ENCODE measurements at places on chromosomes 3 and 15.

- no peak for DNase-seq
These were observed 34.1 kb downstream of the EPHB3 start for GRCh38 chr3:184595726-184596125.

DNA sequence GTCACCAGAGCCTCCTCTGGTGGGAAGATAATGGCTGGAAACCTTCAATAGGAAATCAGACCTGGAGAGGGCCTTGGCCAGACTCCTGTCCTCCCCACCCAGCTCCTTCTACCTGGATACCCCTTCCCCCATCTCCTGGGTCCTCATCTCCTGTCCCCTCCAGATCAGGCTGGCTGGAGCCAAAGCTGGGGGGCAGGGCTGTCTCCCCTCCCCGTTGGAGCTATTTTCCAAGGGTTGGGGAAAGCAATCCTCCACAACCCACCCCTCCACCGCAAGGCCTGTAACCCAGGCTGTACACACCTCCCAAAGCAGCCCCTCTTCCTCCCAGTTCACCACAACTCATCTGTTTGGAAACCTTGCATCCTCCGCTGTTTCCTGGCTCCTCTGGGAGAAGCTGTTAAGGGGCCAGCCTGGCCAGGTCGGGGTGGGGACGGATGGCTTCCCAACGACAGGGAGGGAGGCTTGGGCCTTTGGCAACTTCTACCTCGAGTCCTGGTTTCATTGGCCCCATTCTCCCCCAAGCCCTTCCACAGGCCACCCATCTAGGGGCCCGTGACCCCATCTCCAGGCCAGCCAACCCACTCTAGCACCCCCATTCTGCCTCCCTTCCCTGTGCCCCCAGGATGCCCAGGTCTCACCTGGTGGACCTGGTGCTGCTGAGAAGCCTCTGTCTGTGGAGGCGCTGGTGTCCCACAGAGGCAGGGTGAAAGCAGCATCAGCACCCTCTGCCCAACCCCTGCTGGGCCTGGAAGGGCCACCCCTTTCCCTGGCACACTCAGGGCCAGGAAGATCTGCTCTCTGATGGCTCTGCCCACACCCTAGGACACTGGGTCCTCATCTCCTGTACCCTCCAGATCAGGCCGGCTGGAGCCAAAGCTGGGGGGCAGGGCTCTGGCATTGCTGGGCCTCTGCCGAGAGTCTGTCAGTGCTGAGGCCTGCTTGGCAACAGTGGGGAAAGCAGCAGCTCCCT is 22.1 kb upstream of the GOLGA6C start:
- DNase-seq, result no peak

- DNase-seq, result no peak
These were observed 66.9 kb downstream of the CEP63 start for GRCh38 chr3:134552784-134553183.

DNA sequence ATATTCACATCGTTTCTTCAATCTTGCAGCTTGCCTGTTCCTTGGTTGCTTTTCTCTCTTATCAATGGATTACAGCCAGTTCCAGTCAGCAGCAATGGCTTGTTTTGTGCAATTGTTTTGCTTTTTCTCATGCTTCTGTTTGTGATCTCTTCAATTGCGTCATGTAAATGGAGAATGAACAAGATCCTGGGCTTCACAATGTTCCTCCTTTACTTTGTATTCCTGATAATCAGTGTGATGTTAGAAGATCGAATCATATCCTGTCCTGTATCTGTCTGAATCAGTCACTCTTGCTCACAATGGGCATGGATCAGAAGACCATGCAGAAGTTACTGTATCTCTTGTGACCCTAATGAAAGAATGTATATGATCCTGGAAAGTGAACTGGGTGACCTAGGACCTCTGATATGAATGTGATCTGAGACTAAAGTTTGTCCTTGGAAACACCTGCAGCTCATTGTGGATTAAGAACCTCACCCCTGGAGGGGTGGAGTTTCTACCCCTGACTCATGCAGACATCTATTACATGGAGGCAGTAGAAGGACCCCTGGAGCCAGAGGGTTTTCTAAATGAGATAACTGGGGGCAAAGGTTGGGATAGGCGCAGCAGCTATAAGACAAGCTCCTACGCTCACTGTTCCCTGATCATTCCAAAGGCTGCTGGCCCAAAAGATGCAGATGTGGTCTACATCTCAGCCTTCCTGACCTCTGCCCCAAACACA is 32.2 kb downstream of the SLC24A1 start:
- DNase-seq, result no peak

- no peak for DNase-seq
These were observed 67.6 kb downstream of the DAPK2 start for GRCh38 chr15:63978511-63979261.

- no peak for DNase-seq
These were observed 40.9 kb downstream of the KLHL18 start for GRCh38 chr3:47323431-47324277.

DNA sequence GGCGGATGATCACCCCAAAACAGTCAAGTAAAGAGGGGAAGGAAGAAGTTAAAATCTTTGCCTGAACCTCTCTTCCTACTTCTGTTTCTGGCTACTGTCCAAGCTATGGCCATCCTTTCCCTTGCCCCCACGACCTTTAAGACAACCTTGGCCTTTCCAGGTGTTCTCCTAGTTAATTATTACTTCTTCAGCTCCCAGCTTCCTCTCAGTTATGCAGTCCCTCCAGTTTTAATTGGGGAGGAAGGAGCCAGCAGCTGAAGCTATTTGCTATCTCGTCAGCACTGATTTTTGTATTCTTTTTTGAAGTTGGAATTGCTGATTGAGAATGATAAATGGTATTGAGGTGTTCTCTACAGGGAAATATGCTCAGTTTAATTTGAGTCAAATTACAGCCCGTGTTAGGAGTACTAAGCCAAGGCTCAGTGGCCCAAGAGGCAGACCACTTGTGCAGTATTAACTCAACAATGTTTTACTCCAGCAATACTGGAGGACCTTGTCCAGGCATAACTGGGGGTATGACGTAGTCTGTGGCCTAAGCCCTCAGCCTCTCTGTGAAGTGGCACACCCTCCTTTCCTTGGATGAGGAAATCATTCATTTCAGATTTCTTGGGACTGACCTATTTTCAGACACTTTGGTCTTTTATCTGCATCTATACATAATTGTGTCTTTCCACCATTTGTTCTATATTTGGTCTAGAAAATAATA is 336.9 kb downstream of the SLC9A9 start:
- DNase-seq, result no peak

- DNase-seq, result no peak
These were observed 13.2 kb downstream of the MEIS2 start for GRCh38 chr15:37087131-37087588.

DNA sequence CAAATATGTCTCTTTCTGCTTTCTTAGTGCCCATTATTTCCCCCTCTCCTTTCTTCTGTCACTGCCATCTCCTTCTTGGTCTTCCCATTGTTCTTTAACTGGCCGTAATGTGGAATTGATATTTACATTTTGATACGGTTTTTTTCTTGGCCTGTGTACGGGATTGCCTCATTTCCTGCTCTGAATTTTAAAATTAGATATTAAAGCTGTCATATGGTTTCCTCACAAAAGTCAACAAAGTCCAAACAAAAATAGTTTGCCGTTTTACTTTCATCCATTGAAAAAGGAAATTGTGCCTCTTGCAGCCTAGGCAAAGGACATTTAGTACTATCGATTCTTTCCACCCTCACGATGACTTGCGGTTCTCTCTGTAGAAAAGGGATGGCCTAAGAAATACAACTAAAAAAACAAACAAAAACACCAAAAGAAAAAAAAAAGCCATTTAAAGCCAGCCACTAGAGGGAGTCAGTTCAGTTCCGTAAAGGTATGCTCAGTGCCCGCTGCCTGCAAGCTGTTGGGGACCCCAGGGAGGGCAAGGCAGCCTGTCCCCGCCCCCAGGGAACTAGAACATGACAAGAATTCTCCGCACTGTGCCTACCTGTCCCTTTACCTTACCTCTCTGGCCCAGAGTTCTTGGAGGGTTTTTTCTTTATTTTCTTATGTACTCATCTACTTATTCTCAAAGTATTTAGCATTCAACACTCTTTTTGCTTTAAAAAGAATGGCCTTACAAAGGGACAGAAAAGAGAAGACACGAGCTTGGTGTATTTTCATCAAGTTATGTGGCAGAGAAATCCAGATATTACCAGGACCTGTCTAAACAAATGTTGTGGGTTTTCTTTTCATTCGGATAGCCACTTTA is 30.0 kb upstream of the NR2E3 start:
- peak; percentile 31 for DNase-seq

DNA sequence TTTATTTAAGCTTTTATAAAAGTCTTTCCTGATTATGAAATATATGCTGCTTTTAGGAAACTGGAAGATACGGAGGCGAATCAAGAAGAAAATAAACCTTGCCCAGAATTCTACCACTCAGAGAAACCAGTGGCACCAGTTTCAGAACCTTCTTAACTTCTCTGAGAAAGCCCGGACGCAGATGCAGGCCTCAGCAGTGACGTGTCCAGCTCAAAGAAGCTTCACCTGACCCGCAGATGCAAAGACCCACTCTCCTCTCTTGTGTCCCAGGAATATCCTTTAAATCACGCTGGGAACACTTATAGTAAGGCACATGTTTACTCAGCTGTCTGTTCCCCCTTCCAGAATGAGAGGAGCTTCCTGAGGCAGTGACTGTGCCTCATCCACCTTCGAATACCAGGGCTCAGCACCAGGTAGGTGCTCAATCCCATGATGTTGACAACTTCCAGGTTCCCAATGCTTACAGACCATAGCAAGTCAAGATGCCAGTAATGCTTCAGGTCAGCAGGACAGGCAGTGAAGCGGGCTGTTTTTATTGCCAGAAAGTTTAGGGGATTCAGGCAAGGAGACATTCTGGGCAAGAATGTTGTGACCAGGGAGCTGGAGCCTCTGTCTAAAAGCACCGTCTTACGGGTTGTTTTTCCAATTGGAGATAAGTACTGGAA is 39.9 kb upstream of the LDHAL6B start:
- no peak for DNase-seq

DNA sequence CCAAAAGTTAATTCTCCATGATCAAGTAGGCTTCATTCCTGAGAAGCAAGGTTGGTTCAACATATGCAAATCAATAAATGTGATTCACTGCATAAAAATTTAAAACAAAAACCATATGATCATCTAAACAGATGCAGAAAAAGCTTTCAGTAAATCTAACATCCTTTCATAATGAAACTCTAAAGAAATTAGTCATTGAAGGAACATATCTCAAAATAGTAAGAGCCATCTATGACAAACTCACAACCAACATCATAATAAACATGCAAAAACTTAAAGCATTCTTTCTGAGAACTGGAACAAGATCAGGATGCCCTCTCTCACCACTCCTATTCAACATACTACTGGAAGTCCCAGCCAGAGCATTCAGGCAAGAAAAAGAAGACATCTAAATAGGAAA is 254.1 kb downstream of the AGBL1 start:
- DNase-seq, result no peak

DNA sequence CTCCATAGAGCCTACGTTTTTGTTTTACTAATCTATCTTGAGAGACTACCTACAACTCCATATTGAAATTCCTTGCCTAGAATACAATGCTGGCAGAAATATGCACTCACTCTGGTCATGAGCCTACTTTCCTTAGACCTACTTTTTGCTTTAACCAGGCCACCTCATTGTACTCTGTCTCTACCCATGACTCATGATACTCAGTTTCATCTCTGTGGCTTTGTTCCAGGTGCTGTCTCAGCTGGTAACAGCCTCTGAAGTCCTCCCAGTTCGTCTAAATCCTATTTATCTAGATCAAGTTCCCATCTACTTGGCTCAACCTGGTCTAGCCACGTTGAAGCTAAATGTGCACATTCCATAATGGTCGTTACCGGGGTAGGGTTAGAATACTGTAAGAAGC is 536.4 kb downstream of the RSL24D1 start:
- no peak for DNase-seq

DNA sequence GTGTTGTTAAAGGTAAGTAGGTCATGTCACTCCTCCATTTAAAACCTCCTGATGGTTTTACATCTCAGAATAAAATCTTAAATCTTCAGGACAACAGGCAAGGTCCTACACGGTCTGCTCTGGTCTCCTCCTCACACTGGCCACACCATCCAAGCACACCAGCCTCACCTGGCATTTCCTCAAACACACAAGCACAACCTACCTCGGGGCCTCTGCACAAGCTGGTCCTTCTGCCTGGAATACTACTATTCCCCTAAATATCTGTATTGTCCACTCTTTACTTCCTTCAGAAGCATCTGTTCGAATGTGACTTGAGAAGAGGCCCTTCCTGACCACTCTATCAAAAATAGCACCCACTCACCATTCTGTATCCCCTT is 1.8 kb downstream of the GORASP1 start:
- DNase-seq, result no peak

DNA sequence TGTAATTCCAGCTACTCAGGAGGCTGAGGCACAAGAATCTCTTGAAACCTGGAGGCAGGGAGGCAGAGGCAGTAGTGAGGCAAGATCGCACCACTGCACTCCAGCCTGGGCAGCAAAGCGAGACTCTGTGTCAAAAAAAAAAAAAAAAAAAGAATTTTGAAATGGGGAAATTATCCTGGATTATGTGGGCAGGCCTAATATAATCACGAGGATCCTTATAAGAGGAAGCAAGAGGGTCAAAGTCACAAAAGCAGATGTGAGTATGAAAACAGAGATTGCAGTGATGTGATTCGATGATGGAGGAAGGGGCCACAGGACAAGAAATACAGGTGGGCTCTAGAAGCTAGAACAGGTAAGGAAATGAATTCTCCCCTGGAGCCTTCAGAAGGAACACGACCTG is 159.6 kb downstream of the LEKR1 start:
- DNase-seq, result no peak

DNA sequence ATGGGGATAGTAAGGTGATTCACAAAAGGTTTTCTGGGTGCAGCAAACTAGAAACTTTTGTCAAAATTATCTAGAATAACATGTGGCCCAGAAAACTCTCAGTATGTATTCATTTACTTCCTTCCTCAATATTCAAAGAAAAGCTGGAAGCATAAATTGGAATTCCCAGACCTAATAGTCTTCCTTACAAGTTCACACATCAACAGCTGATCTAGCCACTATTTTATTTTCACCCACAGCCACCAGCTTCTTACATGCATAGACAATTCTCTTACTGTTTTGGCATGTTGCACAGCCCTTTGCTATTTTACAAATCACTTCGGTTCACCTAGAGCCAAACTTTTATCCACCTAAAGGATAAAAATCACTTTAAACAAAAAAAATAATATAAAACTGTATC is 647.8 kb upstream of the CCDC54 start:
- DNase-seq, result no peak

- no peak for DNase-seq
These were observed 333.8 kb downstream of the PDCD6IP start for GRCh38 chr3:34132069-34132692.

Measured in stimulated activated CD4-positive, alpha-beta T cell treated with anti-CD3 and anti-CD28 coated beads, Interleukin-4, amount 100 ng/mL, for 4 hours (primary cell).